ENCODE measurements at places on chromosomes 13 and 19.

GRCh38 chr19:34232566-34233481 lies 21.5 kb upstream of the GARRE1 start:
- DNase-seq: peak; percentile 62

- DNase-seq: no peak
Observed at GRCh38 chr19:34588249-34588648, 88.7 kb downstream of the SCGB2B2 start.

DNA sequence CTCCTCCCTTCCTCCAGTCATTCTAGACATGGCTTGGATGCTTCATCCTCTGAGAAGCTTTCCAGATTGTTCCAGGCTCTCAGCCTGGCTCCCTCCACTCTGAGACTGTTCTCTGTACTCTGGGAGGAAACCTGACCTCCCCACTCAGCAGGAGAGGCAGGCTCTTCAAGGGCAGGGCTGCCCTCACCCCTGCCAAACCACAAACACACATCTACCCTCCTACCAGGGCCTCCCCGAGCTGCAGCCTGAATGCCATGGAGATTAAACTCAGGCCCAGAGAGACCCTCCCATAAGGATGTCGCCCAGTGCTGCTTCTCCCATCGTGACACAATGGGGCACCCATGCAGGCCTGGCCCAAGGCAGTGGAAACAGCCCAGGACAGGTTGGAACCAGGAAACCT lies 16.2 kb downstream of the NUMBL start:
- DNase-seq: no peak

DNA sequence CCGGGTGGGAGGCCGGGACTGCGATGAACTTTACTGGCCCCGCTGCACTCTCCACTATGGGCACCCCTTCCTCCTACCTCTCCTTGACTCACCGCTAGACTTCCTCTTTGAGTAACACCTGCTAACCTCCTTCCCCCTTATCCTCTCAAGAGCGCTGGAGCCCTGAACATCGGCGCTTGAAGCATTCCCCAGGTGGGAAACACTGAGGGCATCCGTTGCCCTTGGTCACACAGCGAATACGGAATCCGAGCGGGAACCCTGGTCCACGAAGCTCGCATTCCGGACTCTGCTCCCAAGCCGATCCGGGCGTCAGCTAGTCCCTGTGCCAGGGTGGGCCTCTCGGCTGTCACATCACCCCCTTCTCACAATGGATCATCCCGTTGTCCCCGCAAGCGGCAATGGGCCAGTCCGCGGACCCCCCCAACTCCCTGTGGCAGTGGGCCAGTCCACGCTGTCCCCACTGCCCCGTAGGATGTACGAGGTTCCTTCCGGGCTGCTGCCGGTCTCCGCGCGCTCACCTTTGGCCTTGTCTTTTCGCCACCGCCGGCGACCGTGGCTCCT lies 4.2 kb downstream of the LIPE start:
- peak; percentile 65 for DNase-seq

GRCh38 chr19:43616306-43616705 lies 3.1 kb downstream of the ZNF428 start:
- no peak for DNase-seq

DNA sequence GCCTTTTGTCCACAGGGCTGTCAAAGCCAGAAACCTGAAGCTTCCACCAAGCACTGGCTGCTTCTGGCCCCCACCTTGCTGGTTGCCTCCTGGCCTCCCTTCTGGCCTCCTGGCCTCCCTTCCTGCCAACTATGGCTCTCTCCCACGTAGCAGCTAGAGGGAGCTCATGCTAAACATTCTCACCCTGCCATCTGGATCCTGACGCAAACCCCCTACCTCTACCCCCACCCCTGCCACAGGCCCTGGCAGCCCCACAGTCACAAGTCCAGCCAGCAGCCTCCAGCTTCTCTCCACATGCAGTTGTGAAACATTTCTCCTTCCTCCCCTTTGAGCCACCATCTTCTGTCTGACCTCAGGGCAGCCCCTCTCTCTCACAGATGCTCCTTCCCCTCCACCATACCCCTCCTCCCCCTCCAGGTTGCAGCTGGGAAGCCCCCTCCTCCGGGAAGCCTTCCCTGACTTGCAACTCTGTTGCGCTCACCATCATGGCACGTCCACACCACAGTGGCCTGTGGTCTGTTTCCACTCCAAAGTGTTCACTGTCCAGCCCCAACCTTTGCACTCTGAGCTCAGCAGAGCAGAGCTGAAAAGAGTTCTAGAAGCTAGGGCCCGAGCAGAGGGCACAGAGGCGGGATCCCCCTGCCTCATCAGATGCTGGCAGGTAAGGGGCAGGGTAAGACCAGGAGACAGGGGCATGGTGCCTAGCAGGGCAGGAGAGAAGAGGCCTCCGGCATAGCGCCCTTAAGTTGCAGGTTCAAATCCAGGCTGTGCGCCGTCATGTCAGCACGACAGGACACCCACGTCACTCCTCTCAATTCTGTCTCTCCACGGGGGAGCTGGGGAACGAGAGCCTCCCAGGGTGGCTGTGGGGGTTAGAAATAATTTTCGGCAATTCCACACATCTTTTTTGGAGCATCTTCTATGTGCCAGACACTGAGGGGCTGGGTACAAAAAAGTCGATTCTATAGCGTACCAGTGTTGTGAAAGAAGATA lies 7.3 kb downstream of the ADGRL1 start:
- peak; percentile 40 for DNase-seq

- no peak for DNase-seq
Observed at GRCh38 chr13:31982540-31982939, 49.0 kb upstream of the FRY start.

DNA sequence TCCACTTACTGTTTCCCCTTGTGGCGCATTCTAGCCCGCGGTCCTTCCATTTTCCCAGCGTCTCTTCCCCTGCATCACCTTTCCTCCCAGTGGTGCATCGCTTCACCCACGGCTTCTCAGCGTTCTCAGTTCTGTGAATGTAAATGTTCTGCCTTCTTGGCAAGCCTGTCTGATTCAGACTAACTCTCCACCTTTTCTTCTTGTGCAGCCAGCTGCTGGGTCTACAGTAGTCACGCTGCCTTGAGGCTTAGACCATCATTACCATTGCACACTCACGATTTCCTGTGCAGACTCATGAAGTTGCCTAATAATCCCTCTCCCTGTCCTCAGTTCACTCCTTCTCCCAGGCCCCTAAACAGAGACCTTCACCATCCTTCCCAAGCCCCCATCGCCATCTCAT lies 75.0 kb downstream of the DHRS12 start:
- DNase-seq: no peak

DNA sequence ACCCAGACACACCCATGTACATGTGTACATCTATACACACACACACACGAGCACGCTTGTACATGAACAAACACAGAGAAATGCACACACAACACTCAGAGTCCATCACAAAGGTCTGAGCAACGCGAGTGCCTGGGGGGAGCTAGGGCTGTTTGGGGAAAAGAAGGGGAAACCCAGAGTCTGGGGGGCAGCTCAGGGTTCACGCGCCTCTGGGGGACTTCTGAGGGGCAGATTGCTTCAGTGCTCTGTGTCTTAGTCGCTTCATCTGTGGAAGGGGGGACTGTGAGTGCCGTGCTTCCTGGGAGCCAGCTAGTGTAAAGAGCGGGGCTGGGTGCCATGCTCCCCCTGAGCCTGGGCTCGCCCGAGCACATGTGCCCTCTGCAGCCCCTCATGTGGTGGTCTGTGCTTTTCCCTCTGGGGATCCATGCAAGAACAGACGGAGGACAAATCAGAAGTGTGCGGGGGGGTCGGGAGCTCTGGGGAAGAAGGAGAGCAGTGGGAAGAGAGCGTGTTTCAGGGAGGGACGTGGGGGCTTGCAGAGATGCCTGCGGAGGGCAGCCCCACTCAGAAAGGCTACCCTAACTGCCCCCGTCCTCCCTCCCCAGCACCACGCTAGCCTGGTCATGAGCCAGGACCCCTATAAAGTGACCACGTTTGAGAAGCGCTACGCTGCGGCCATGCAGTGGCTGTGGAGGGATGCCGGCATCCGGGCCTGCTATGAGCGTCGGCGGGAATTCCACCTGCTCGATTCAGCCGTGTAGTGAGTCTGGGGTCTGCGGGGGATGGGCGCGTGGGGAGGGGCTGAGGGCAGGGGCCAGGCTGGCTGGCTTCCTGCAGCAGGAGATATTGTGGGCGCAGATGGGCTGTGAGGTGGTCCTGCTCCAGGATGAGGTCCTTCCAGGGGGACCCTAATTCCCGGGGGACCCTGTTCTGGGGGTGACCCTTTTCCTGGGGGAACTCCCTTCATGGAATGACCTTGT lies 14.0 kb downstream of the GNA15 start:
- DNase-seq: no peak

GRCh38 chr19:3045191-3045590 lies 16.1 kb upstream of the TLE2 start:
- DNase-seq: no peak

GRCh38 chr13:42708391-42708790 lies 73.0 kb upstream of the FAM216B start:
- no peak for DNase-seq

GRCh38 chr13:111039735-111040134 lies 75.4 kb upstream of the ARHGEF7 start:
- no peak for DNase-seq

- DNase-seq: no peak
Observed at GRCh38 chr13:44151474-44151873, 222.2 kb upstream of the SERP2 start.

- no peak for DNase-seq
Observed at GRCh38 chr19:51339313-51339686, 2.6 kb downstream of the VSIG10L start.

GRCh38 chr19:35856546-35857149 lies at the start of gene KIRREL2:
KIRREL2 (plus strand) TSS chr19:35856911; CDS start chr19:35857120, 209 bp downstream.
- DNase-seq: no peak

GRCh38 chr13:24784319-24784718 lies 20.4 kb downstream of the RNF17 start:
- no peak for DNase-seq

DNA sequence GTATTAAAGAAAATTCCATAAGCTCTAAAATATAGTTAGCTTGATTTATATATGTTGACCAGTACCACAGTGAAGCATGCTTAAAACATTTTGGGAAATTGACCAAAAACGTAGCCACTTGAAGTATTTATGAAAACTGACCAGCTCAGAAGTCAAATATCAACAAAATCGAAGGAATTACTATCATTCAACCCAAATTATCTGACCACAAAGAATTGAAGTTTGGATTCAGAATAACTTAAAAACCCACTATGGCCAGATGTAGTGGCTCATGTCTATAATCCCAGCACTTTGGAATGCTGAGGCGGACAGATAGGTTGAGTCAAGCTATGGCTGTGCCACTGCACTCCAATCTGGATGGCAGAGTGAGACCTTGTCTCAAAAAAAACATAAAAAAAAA lies 31.9 kb downstream of the GPALPP1 start:
- no peak for DNase-seq

GRCh38 chr13:59342400-59342799 lies 821.3 kb downstream of the DIAPH3 start:
- no peak for DNase-seq

DNA sequence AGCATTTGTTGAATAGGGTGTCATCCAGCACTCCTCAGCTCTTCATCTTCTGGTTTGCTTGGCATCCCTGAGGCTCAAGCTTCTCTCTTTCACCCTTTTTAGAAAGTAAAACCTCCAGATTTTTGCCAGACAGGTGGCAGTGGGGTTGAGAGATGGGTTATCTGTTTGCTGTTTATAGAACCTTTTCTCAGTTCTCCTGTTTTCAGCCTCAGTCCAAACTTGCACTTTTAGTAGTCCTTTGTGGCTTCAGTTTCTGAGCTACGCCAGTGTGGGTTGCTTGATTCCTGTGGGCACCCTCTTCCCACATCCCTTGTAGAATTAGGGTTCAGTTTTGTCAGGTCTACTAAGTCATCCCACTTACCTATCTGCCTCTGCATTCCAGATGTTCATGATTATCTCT lies 147.9 kb downstream of the PAN3 start:
- no peak for DNase-seq

- no peak for DNase-seq
Observed at GRCh38 chr13:53743906-53744305, 715.3 kb downstream of the OLFM4 start.

DNA sequence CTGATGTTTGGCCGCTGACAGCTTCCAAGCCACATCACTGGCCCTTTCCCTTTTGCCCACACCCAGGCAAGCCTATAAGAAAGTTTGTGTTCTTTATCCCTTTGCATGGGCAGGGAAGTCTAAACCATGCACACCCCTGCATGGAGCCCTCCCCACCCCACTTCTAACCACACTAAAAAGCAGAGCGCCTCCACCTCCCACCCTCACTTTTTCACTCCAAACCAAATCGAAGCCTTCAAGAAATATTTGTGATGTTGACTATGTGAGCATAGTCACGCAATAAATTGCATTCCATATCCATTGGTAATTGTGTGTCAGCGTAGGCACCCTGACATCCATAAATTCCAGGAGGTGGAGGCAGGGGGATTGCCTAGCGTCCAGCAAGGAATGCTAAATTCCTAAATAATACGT lies 104.4 kb upstream of the LSM14A start:
- DNase-seq: no peak

DNA sequence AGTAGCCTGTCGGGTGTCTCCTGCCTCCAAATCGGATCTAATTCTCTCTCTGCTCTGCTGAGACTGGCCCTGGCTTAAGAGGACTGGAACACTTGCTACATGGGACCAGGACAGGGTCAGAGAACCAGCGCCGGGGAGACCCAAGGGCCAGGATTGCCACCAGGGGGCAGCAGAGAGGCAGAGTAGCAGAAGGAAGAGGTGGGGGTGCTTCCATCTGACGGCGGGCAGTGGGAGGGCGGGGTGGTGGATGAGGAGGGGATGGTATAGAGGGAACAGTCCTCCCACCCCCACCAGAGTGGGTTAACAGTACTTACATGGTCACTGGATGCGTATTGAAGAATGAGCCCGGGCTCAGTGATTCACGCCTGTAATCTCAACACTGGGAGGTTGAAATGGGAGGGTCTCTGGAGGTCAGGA lies 11.9 kb downstream of the SELENOW start:
- peak; percentile 79 for DNase-seq

DNA sequence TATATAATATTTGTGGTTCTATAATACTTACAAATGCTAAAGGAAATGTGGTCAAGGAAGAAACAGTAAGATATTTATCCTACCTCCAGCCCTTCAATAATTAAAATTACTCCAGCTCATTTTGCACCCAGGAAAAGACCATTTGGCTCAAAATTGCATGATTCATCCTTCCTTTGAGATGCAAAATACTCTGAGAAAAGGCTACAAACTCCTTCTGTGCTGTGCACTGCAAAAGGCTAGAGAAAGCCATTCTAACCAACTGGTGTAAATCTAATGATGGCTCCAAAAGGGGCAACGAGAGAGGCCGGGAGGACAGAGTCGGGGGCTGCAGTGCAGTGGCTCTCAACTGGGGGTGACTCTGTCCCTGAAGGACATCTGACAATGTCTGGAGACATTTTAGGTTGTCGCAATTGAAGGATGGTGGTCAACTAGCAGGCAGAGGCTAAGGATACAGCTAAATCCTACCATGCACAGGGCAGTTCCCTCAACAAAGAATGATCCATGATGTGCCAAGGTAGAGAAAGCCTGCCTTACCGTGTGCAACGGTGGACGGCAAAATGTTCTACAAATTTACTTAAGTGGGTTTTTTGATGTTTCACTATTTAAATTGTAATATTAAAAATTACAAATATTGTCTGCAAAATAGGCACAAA lies 32.6 kb downstream of the SLC7A1 start:
- DNase-seq: no peak

DNA sequence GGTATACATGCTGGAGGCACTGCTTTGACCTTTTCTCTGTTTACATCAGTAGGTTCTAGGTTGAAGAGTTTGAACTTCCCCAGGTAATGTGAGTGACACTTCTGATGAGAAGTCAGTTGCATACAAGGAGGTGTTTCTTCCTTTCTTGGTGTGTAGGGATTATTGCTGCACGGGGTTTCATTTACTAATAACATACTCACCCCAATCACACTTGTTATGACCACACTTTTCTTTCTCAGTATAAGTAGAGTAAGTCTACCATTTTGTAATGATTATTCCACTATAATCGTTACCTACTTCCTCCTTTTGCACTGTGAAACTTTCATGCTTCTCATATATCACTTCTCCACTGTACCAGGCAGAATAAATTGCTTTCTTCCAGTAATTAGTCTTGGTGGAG lies 138.0 kb downstream of the TNFSF13B start:
- no peak for DNase-seq
